ENCODE measurements at places on chromosomes 6 and 20. TPM values are rescaled to one million over a fixed set of nuclear protein-coding genes. Genes with fewer than 3 reads are reported as not detected.

GRCh38 chr6:2164481-2164880 is 80.9 kb downstream of the GMDS start:
- DNase-seq: no peak

DNA sequence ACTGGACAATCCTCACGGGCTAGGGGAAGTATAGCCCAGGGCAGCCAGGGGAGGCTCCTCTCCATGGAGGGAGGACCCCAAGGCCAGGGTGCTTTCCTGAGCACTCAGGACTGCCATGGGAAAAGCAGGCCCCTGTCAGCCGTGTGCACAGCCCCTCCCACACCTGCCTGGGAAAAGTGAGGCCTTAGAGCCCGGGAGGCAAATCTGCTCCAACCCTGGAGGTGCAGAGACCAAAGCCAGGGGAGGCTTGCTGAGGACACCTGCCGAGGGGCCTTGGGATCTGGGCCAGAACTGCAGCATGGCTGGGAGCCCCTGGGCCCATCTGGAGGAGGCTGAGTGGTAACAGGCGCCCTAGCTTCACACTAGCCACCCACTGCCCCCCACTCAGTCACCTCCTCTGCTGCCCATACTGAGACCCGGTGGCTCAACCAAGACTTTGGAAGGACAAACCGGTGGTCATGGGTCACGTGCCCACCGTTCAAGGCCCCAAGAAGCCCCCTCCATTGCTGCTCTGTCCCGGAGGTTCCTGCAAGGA is 55.2 kb downstream of the YTHDF1 start:
- DNase-seq: no peak

GRCh38 chr6:34900321-34901031 is 11.4 kb downstream of the ANKS1A start:
- DNase-seq: no peak

DNA sequence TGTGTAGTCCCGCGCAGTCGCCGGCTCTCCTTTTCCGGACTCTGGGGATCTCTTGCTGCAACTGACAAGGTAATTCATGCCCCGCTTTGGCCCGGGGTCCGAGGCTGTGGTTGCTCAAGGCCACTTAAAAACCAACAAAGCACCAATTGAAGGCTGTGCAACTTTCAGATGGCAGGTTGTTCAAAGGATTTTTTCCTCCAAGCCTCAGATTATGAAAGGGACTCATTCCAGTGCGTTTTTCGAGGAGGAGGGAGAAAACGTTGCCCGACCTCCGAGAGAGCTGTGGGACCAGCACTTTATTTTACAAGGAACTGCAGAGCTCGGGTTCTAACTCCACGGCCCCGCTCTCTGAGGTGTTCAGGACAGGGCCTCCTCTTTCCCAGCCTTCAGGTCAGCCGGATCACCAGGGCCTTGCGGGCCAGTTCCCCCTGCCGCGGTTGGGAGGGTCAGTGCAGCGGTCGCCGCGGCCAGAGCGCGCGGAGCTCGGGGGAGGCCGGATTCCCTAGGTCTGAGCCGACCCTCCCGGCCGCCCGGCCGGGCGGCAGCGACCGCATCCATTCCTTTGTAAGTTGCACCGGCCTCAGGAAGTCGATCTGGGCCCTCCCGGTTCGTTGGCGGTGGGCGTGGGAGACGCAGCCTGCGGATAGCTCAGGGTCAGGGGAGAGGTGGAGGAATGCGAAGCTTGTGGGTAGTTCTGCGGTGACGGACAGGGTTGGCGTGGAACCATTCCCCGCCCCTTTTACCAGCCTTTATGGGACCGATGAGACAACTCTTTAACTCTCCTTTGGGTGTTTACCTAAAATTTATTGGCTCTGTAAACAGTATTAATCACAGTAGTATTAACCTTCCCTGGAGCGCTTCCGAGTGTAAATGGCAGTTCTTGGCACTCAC is 1.6 kb downstream of the UTRN start:
- peak; percentile 85 for DNase-seq

GRCh38 chr6:21158149-21158548 is 435.4 kb upstream of the SOX4 start:
- DNase-seq: no peak

DNA sequence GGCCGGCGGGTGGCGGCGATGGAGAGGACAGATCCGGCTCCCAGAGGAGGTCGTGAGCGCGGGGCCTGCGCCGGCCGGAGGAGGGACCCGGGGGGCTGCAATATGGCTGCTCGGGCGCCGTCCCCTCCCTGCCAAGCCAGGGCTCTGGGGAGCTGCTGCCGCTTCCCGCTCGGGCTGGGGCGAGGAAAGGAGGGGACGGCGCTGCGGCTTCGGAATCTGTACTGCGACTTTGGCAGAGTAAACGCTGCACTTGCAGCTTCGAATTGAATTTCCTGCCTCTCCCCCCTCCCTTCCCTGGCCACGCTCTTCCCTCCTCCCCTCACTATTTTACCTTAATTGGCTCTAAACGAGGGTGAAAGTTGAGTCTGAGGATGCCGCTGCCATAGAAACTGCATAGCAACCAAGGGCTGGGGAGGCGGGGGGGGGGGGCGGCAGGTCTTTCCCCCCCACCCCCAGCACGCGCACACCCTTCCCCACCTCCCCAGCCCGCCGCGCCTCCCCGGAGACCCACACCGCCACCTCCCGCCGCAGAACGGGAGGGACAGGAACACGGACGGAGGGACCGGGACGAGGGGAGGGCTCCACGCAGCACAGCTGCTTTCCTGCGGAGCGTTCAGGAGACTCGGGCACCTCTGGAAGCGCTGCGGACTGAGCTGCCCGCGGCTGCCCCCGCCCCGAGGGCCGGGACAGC is 93.9 kb downstream of the RNASET2 start:
- peak; percentile 76 for DNase-seq

GRCh38 chr6:113388996-113389395 is 468.1 kb upstream of the MARCKS start:
- no peak for DNase-seq

DNA sequence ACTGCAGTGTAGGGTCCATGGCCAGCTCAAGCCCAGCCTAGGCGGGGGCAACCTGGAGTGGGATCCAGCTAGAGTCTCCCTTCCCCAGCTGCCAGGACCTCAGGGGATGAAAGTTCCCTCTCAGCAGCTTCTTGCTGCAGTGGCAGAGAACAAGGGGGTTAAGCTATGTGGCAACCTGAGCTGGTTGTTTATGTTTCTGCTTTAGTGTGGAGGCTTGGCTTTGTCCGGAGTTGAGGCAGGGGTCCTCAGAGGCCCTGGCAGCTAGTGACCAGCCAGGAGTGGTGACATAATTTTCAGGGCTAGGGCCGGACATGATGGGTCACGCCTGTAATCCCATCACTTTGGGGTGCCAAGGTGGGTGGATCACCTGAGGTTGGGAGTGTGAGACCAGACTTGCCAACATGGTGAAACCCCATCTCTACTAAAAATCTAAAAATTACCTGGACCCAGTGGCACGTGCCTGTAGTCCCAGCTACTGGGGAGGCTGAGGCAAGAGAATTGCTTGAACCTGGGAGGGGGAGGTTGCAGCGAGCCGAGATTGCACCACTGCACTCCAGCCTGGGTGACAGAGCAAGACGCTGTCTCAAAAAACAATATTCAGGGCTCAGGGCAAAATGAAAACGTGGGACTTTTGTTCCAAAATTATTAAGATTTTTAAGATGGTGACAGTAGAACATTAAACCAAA is 8.5 kb upstream of the PCIF1 start:
- peak; percentile 42 for DNase-seq

DNA sequence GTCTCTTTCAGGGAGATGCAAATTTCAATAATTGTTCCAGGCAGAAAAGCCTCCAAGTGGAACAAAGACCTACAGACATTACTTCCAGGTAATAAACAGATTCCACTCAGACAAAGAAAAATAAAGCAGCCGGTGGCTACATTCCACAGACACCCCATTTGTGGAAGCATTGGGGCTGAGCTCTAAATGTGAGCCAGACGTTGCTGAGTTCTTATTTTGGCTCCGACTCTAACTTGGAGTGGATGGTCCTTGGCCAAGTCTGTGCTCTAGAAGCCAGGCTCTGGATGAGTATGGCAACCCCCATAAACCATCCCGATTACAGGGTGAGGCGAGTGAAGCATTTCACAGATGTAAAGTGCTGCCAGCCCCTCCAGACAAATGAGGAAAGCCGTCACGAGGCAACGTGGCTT is 6.6 kb downstream of the TRAM2 start:
- no peak for DNase-seq

DNA sequence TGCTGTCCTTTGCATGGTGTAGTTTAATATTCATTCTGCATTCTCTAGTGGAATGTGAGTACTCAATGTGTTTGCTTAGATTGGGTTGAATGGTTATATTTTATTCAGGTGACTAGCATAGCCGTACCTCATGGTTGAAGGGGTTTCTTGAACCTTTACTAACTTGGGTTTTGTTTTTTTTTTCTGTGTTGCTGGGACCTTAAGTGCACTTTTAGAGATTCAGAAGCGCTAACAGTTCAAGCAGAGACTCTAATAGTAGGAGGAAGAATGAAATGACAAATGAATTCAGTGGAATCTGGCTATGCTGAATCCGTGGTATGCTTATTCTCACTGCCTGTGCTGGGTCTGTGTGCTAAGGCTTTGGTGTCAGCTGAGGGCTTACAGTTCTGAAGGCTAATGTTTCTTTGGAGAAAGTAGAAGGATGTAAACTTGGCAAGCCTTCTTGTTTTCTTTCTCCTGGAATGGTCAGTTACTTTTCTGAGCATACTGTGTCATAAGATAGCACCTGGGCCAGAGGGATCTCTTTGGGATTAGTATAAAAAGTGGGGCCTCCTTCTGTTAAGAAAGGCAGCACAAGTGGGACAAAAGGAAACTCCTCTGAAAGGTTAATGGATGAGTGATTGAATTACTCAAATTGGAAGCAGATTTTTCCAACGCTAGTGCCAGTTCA is 28.7 kb downstream of the RNF144B start:
- DNase-seq: peak; percentile 20

- no peak for DNase-seq
These were observed 8.1 kb upstream of the ATXN1 start for GRCh38 chr6:16769131-16769985.

GRCh38 chr6:46876126-46876525 is 45.6 kb downstream of the ADGRF5 start:
- DNase-seq: peak; percentile 52

DNA sequence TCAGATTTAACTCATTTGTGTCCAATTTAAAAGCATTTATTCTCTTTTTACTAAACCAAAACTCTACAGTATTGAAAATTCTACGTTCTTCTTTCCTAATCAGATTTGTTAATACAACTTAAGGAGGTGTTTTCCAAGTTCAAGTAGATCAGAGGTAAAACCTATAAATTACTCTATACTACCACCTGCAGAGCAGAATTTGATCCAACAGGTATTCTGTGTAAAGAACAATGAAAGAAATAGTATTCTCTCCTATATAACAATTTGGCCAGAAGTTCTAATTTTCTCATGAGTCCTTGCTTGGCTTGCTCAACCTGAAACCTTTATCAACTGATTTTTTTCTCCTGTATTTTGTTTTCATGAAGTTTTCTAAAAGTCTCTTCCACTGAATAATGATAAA is 28.5 kb upstream of the DST start:
- DNase-seq: no peak

DNA sequence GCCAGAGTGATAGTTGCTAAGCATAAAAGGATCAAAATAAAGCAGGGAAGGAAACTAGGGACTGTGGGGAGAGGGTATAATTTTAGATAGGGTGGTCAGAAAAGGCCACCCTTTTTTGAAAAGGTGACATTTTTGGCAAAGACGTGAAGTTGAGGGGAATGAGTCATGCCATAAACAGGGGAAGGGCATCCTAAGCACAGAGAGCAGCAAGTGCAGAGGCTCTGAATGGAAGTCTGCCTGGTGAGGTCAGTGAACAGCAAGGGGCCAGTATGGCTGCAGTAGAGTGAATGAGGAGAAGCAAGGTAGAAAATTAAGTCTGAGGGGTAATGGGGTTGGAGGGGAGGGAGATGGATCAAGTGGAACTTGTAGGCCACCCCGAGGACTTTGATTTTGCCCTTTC is 2.4 kb downstream of the KLC4 start:
- no peak for DNase-seq

GRCh38 chr6:129516787-129517186 is 193.2 kb downstream of the ARHGAP18 start:
- no peak for DNase-seq

- no peak for DNase-seq
These were observed 51.1 kb upstream of the SSTR4 start for GRCh38 chr20:22984008-22984407.

- peak; percentile 89 for DNase-seq
These were observed at the start of gene NCOA7 for GRCh38 chr6:125790358-125791150. NCOA7 (plus strand) TSS chr6:125790960; CDS start chr6:125815355, 24,395 bp downstream.

DNA sequence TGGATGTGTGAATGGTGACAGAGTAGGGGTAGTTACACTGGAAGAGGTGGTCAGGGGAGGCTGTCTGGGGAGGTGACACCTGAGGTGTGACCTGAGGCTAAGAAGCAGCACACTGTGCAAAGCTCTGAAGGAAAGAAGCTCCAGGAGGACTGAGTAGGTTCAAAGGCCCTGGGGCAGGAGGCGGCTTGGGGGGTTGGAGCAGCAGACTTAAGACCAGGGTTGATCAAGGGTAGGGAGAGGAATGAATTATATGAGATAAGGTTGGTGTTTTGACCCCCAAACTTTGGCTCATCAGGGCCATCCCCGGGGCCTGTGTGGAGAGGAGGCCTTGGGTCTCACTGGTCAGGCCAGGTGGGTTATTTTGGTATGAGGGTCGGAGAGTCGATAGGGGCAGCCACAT is 166.1 kb downstream of the GRM4 start:
- no peak for DNase-seq

- peak; percentile 50 for DNase-seq
These were observed 26.1 kb downstream of the PXDC1 start for GRCh38 chr6:3725145-3726047.

- no peak for DNase-seq
These were observed 161.9 kb downstream of the GMPR start for GRCh38 chr6:16400248-16400760.

PRRT1 gene
- not detected for total RNA-seq

PRICKLE4 gene
- 1.1 TPM for total RNA-seq

BICRAL gene
- 8.6 TPM for total RNA-seq

SAMD5 gene
- 0.09 TPM for total RNA-seq

DEF6 gene
- 0.19 TPM for total RNA-seq

TMEM74B gene
- total RNA-seq: 4.2 TPM

MICB gene
- 8.1 TPM for total RNA-seq

Measured in neural progenitor cell (in vitro differentiated cells).